Stimulated activated CD8-positive, alpha-beta memory T cell treated with anti-CD3 and anti-CD28 coated beads, Interleukin-4, amount 100 ng/mL, for 4 hours (primary cell): ENCODE measurements at places on chromosomes 4 and X.

GRCh38 chrX:74779175-74779574, 146.1 kb downstream of the NEXMIF start:
- no peak for DNase-seq

DNA sequence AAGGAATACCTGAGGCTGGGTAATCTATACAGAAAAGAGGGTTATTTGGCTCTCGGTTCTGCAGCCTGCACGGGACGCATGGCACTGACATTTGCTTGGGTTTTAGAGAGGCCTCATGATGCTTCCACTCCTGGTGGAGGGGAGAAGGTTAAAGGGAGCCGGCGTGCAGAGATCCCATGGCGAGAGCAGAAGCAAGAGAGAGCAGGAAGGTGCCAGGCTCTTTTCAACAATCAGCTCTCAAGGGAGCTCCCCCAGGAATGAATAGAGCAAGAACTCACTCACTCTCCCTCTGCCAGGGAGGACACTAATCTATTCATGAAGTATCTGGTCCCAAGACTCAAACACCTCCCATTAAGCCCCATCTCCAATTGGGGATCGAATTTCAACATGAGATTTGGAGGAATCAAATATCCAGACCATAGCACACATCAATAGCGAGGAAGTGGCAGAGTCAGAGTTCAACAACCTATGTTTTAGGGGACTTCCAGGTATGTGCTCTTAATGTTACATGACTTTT, 109.8 kb downstream of the SORBS2 start:
- no peak for DNase-seq

GRCh38 chr4:170167678-170168077, 77.9 kb upstream of the AADAT start:
- no peak for DNase-seq

- no peak for DNase-seq
Measured at GRCh38 chr4:111466811-111467604, 678.2 kb upstream of the FAM241A start.

- no peak for DNase-seq
Measured at GRCh38 chr4:93771640-93772411, 56.7 kb upstream of the ATOH1 start.

DNA sequence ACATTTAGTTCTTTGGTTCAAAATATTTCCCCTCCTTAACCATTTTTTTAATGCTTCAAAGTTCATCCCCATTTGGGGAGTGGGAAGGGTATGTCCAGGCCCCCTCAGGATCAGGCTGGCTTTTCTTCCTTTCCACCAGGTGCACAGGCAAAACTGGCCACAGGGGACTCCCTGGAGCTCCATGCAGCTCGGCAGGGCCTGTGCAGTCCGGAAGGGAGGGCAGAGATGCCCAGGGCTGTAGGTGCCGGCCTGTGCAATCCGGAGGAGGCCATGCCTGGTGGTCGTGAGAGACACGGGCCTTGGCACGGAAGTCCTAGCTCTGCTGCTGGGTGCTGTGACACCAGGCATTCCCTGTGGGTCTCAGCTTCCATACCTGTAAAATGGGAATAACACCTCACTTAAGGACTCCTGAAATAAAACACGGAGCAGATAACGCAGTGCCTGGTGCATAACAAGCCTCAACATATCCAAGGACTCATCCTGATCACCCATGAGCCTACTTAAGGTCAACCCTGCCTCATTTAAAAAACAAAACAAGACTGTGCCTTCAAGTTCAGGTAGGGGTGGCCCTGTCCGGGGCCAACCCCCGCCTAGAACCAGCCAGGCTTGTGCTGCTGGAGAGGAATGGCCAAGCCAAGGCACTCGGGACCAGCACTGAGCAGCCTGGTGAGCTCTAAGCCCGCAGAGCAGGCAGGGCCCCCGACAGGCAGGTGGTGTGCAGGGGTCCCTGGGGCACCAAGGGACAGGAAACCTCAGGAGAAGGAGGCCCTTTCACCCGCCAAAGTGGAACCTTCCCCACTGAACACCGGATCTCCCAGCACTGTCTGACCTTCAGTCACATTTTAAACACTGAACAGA, 21.2 kb upstream of the CYP4V2 start:
- no peak for DNase-seq

- no peak for DNase-seq
Measured at GRCh38 chr4:185269286-185269685, 59.9 kb downstream of the SNX25 start.

GRCh38 chr4:142406499-142406835, 439.6 kb downstream of the INPP4B start:
- no peak for DNase-seq

- DNase-seq = no peak
Measured at GRCh38 chr4:124697441-124697840, 15.1 kb downstream of the ANKRD50 start.

- no peak for DNase-seq
Measured at GRCh38 chr4:81870275-81870674, 398.6 kb upstream of the RASGEF1B start.

DNA sequence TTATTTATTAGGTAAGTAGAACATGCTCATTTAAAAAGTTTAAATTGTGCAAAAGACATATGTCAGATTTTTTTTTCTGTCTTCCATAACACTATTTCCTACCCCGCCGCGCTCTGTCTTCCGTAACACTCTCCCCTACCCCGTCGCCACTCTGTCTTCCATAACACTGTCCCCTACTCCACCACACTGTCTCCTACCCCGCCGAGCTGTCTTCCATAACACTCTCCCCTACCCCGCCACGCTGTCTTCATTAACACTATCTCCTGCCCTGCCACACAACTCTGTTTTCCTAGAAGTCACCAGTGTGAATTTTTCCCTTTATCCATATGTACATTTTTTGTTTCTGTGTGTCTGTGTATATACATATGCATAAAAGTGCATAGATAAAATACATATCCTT, 4.4 kb downstream of the MSMO1 start:
- no peak for DNase-seq

DNA sequence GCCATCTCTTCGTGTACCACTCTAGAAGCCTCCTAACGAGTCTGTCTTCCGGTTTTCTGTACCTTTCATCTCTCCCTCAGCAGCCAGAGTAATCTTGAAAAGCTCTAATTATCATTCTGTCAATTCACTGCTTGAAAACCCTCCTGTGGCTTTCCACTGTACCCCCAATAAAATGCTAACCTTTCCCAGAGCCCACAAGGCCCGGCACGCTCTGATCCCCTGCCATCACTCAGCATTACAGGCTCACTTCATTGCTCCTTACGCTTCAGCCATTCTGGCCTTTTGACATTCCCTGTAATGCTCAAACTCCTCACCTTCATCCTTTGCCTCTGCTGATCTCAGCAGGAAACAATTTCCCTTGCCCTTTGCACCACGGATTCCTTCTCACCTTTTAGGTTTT, 112.9 kb downstream of the ARHGAP10 start:
- DNase-seq = no peak

DNA sequence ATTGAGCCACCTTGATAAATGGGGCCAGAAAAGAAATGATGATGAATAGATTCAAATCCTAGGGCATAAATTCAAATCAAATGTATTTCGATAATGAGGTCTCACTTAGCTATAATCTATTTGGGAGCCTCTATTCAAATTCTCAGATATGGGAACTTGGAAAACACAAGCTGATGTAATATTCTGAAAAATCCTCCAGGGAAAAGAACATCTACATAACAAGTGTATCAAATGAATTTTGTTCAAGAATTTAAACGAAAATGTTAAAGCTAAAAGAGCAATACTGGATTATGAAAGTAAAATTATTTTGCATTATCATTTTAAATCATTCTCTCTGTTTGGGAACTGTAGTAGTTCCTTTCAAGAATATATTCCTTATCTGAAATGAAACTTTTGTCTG, 38.9 kb upstream of the RAP1GDS1 start:
- no peak for DNase-seq

GRCh38 chrX:37767430-37767829, 12.4 kb upstream of the CYBB start:
- no peak for DNase-seq

- no peak for DNase-seq
Measured at GRCh38 chrX:153635788-153636668, 11.0 kb upstream of the DUSP9 start.

DNA sequence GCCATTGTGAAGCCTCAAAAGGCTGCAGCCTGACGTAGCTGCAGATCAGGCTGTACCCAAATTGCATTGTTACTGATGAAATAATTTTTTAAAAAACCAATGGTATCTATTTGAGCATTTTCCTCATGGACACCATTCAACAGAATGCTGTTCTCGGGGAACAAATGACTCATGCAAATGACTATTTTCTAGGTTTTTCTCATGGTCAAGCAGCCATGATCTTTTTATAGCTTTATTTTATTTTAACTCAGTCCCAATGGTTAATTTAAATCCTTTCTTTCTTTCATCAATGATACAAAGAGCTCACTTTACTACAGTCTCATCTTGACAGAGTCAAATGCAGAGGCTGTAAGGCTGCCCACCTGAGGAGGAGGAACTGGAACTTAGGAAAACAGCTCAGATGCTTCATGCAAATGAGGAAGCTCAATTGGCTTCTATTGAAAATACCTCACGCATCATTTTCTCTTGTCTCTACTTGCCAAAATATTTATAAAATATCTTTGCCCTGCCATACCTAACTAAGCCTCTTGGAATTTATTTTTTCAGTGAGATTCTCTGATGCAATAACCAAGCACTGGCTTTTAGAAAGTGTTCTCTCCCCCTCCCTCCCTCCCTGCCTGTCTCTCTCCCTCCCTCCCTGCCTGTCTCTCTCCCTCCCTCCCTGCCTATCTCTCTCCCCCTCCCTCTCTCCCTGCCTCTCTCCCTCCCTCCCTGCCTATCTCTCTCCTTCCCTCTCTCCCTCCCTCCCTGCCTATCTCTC, 81.0 kb downstream of the SORBS2 start:
- no peak for DNase-seq

DNA sequence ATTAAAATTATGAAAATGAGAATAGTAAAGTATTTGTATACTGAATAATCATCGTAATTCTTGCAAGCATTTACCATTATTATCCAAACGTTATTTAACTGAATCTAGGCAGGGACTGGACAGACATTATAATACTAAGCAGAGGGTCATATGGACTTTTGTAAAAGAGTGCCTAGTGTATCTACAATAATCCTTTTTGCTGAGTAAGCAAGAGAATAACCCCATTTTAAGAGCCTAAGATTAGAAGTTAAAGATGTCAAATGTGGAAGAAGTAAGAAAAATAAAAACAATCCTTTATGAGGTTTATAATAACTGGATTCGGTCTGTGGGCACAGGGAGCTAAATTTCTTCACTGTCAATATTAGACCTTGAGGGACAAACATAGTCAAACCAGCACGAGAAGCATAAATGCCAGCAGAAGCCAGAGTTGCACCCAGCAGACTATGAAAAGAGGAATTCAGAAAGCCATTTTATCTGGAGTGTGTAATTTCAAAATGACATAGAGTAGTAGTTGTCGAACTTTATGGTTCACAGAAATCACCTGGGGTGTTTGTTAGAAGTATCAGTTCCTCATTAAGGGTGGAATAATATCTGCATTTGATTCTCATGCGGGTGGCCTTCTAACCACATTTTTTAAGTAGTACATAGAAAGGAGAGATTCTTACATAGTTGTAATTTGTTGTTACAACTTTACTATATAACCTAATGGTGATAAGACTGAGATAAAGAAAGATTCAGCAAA, 39.7 kb upstream of the DCLK2 start:
- DNase-seq = no peak

DNA sequence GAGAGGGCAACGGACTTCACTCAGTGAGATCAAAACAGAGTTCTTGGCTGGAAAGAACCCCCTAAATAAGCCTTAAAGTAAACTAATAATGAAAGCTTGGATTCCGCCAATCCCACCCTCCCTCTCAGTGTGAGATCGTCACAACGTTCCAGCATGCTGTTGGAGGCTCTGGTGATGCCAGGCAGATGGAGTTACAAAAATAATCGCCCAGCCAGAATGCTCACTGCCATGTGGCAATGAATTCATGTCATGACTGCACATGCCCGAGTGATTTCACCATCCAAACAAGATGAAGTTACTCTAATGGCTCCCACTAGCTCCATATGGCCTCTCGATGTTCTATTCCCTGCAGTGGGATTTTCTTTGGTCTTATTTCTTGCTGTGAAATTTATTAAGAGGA, 248.0 kb downstream of the SPATA18 start:
- DNase-seq = no peak

DNA sequence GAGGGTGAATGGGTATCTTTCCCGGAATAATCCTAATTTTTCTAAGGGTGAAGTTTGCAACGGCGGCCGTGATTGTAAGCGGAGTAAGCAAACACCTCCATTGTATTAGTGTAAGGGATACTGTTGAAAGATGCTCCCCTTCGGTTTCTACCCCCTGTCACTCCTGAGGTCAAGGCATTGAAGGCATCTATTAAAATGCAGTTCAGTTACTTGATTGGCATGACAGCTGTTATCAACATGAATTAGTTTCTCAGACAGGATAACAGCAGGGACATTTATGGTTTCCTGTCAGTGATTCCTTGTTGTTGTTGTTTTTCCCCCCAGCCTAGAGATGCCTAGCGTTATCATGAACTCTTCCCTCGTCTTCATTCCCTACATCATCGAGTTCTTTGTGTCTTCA, 552 bp downstream of the SLC25A14 start:
- DNase-seq = no peak

- DNase-seq = no peak
Measured at GRCh38 chr4:1122505-1122904, 9.1 kb upstream of the RNF212 start.

DNA sequence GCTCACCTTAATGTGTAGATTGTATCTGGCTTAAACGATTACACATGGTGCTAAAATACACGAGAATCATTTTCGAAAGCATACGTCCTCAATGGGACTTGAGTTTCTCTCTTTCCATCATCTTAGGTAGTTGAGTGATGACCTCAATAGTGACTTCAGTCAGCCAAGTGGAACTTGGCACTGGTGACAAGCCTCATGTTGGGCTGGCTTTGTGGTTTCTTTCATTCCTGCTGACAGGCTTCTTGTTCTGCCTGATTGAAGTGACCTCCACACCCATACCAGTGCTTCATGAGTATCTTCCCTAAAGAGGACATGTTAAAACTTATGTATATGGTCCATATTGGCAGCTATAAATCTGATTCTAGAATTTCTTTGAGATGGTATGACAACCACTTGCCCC, 159.1 kb upstream of the WDR1 start:
- no peak for DNase-seq

GRCh38 chrX:41781500-41781899, 57.5 kb downstream of the GPR82 start:
- no peak for DNase-seq

- DNase-seq = no peak
Measured at GRCh38 chrX:40104985-40105834, 7.5 kb upstream of the BCOR start.

DNA sequence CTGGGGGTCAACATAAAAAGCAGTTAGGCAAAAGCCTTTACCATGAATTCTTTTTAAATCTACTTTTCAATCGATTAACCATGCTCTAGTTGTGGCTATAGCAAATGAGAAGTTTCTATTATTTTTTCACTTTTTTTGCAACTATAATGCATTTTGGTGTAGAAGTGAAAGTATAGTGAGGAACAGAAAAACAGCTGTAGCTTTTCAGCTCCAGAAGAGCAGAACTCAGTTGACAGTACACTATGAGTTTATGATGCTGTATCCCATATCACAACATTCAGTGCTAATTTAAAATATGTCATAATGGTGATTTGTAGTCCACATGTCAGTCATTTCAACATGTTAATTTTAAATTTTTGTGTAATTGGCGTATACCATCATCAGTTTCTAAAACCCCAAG, 8.7 kb upstream of the MUC7 start:
- no peak for DNase-seq

GRCh38 chrX:22424919-22425318, 152.2 kb downstream of the CBLL2 start:
- DNase-seq = no peak
